Fibroblast of the aortic adventitia (primary cell): ENCODE measurements at places on chromosomes 6 and 20. TPM values are rescaled to one million over a fixed set of nuclear protein-coding genes. Genes with fewer than 3 reads are reported as not detected.
A peak's percentile ranks its signal among the peaks of the same experiment; 100 is the strongest.

DNA sequence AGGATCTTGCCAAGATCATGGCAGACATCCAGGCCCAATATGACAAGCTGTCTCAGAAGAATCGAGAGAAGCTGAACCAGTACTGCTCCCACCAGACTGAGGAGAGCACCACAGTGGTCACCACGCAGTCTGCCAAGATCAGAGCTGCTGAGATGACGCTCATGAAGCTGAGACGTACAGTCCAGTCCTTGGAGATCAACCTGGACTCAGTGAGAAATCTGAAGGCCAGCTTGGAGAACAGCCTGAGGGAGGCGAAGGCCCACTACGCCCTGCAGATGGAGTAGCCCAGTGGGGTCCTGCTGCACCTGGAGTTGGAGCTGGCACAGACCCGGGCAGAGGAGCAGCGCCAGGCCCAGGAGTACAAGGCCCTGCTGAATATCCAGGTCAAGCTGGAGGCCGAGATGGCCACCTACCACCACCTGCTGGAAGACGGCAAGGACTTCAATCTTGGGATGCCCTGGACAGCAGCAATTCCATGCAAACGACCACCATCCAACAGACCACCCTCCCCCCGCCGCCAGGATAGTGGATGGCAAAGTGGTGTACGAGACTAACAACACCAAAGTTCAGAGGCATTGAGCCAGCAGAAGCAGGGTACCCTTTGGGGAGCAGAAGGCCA, 44.7 kb upstream of the GRM4 start:
- DNase-seq: no peak

- DNase-seq: peak; percentile 15
These were observed 435 bp downstream of the KIFC1 start for GRCh38 chr6:33391922-33392594.

- no peak for DNase-seq
These were observed at the start of gene ZFP57 for GRCh38 chr6:29680904-29681303. Gene ZFP57, minus strand, starts transcription at chr6:29681152. Its CDS starts 4,149 bp downstream, at chr6:29677003.

- DNase-seq: no peak
These were observed 47.4 kb downstream of the LAMA2 start for GRCh38 chr6:128930321-128930720.

- DNase-seq: no peak
These were observed 151.2 kb downstream of the SOBP start for GRCh38 chr6:107641071-107641470.

DNA sequence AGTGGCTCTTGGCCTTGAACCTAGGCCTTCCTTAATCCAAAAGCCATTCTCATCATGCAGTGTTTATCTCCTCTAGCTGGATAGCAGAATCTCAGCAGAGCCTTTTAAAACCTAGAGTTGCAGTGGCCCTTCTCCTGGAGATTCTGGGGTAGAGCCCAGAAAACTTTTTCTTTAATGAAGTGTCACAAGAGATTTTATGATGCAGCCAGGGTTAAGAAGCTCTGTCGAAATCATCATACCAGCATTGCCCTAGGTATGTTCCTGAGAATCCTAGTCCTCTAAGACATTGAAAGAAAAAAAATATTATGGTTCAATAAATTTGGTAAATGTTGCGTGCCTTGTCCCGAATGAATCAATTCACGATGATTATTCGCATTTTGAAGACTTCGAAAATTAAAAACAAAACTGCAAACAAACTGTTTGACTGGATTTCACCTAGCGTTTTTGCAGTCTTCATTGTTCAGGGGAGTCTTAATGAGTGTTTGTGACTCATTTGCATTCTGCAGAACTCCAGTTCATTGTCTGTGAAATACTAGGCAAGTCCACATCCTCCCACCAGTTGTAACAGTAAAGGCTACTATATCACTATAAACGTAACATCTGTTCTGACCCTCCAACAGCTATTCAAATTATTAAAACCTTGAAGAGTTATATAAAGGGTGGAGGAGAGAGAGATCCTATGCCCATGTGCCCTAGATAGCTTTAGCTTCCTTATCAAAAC, 198.6 kb downstream of the UST start:
- peak; percentile 33 for DNase-seq

DNA sequence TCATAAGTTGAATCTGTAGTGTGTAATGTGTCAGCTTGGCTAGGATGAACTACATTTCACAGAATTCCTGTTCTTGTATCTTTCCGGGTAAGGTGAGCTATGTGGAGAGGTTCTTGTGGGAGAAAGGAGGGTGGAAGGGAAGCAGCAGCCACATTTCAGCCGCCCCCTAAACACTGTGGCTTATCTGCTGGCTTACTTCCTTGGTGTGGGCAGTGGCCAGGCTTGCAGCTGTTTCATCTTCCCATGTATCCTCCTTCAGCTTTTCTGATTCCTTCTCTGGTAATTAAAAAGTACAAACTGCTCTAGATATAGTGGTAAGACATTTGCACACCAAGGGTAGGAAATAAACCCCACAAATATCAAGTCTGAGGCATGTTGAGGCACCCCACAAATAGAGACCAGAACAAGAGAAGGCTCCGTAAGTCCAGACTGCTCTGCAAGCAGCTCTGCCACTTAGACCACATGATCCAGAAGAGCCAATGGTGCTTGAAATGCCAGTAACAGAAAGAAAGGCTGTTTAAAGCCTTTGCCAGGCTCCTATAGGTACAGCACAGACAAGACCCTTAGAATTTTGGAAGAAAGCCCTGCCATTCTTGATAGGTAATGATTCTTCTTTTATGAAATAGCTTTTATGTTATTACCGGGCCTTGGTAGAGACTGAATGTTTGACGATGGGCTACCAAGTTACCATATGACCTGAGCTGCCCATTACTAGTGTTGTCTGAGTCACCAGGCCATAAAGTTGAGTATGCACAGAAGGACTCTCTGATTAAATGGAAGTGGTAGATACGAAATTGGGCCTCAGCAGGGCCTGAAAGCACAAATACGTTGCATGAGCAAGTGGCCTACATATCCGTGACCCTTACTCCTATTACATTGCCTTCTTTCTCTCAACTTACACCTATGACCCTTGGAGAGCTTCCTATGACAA, 215.0 kb upstream of the SGK1 start:
- no peak for DNase-seq

DNA sequence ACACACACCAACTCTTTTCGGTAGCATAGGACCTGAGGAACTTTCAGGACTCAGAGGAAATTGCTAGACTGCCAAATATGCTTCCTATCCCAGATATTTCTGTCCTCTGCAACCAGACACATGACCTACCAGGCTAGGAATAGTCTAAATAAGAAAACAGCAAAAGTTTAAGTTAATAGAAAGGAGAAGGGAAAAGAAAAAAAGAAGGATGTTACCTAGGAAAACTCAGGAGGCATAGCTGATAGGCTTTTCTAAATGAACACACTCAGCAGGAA, 74.6 kb downstream of the MAP3K5 start:
- peak; percentile 66 for DNase-seq

DNA sequence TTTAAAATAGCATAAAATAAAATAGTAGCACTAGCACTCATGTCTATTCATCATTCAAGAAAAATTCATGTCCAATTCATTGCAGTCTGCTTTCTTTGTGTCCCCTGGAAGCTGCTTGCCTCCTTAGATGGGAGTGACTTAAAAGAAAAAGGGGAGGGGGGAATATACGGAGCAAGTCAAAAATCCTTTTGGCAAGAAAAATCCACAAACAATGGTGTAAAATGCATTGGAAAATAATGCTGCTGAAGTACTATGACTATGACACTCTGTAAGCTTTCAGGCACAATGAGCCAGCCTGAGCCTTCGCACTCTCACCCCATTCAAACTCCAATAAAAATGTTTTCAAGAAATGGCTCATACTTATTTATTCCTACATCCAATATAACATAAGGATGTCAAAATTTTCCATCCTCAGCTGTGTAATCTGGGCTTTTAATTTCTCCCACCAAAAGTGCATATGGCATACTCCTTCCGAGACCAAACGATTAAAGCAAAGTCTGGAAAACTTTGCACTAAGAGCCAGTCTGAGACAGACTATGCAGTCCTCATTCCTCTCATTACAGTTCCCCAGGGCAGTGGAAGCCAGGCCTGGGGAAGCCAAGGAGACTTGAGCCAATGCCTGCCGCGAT, 790 bp downstream of the NEDD9 start:
- DNase-seq: no peak

DNA sequence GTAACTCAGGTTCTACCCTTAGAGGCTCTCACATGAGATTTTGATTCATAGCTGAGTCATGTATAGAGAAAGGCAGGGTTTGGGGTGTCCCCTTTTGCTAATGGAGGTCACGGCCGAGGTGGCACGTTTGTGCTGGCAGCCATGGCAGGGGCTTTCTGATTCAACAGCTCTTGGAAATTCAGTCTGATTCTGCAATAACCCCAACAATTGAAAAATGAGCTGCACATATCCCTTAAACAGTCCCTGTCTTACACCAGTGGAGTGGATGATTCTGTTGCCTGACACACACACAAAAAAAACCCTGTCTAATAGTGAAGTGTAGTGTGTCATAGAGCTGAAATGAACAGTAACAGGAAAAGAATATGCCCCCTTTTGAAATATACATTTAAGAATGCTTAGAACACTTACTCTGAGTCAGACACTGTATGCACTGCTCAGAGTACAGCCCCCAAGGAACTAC, 40.4 kb upstream of the ARG1 start:
- DNase-seq: no peak

GRCh38 chr6:160714731-160715316, 12.8 kb downstream of the PLG start:
- DNase-seq: no peak

GRCh38 chr6:15490242-15491100, 172.4 kb downstream of the DTNBP1 start:
- no peak for DNase-seq

The GJA10 gene
- total RNA-seq: not detected in 2 replicates

The RIN2 gene
- 36.6 and 61.1 TPM in 2 replicates for total RNA-seq

The FAM217A gene
- not detected in 2 replicates for total RNA-seq

The LKAAEAR1 gene
- 0.36 TPM in 1 of 2 replicates, not detected in the other for total RNA-seq

The RWDD2A gene
- 4.2 and 5.0 TPM in 2 replicates for total RNA-seq

The WFDC10B gene
- total RNA-seq: not detected in 2 replicates

The BPI gene
- total RNA-seq: 1.4 TPM in 1 of 2 replicates, not detected in the other

The PACSIN1 gene
- total RNA-seq: not detected in 2 replicates

The CGAS gene
- 5.4 and 7.2 TPM in 2 replicates for total RNA-seq

The COL21A1 gene
- 29.0 and 29.5 TPM in 2 replicates for total RNA-seq

The HLA-DQA2 gene
- not detected in 2 replicates for total RNA-seq
